Retina (tissue), 1 donor: ENCODE measurements at places on chromosomes 2 and 18.
A peak's percentile ranks its signal among the peaks of the same experiment; 100 is the strongest.

DNA sequence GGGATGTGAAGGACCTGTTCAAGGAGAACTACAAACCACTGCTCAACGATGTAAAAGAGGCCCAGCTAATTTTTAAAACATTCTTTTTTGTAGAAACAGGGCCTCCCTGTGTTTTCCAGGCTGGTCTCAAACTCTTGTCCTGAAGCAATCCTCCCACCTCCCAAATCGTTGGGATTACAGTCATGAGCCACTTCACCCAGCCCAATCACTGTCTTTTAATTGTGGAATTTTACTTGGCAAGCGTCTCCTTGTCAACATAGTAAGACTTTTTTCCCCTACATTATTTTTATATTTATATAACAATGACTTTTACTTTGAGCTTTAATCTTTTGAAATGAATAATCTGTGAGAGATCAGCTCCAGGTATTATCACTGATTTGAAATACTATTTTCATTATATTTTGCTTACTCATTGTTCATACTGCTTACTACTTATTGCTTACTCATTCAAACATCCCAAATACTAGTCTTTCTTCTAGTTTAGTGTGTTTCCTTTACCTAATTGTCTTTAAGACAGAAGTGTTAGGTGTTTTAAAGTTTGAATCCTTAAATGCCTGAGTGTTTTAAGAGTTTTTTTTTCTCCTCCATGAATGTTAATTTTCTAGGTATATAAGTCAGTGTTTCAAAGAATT lies 48.9 kb downstream of the PTPN4 start:
- DNase-seq, result no peak

DNA sequence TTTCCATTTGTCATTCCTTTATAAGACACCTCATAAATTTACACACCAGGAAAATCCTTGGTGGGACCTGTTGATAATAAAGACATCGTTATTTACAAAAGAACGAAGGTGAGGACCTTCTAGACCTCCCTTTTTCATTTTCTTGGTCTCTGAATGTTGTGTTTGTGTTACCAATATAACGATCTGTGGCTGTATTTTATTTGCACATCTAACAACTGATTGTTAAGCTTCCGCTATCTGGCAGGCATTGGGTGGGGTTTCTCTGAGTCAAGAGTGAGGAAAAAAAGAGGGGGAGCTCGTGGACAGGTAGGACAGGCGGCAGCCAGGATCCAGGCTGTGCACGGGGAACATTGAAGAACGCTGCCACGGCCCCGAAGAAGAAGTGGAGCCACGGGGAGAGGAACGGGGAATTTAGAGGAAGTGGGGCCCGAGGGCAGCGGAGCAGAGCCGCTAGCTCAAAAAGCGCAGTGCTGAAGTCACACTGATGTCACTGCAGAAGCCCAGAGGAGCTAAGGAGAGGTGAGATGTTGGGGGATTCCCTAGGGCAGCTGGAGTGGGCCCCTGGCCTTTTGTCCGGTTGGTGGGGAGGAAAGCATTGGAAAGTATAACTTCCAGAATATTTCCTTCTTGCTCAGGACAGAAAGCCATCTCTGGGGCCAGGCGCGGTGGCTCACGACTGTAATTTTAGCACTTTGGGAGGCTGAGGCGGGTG lies 20.9 kb upstream of the DNMT3A start:
- DNase-seq, result no peak

- DNase-seq, result peak; percentile 91
These were observed 178.1 kb upstream of the PKDCC start for GRCh38 chr2:41869542-41870264.

GRCh38 chr2:51710222-51710621 lies 678.3 kb upstream of the NRXN1 start:
- no peak for DNase-seq

GRCh38 chr2:2020897-2021296 lies 276.6 kb upstream of the PXDN start:
- no peak for DNase-seq

- DNase-seq, result no peak
These were observed 100.5 kb downstream of the TACR1 start for GRCh38 chr2:75098856-75099255.

DNA sequence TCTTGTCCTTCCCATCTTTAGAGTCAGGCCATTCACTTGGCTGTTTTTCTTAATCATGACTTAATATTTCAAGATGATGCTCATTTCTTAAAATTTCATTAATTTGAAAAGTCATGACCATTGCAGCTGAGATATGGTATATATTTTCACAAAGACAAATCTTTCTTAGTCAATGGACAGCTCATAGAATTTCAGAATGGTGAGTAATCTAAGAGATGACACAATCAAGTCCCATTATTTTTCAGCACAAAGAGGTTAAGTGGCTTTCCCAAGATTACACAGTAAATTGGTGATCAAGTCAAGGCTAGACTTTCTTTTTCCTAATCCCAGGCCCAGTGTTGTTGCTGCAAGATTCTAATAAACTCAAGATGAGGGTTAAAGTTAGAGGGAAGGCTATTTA lies 34.4 kb upstream of the NT5C1B start:
- no peak for DNase-seq

DNA sequence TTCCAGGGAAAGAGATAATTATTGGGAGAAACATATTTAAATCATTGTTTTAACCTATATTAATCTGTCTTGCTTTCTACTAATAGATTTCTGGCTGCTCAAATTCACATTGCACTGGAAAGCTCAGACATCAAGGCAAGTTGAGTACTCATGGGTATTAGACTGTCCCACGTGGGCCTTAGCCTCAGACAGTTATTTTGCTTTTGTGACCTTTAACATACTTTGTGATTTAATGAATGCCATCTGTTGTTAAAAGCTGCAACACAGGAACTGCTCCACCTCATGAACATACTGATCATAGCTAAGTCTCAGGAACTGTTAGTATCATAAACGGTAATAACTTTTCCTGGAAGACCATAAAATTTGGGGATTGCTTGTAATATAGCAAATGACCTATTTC lies 2.7 kb upstream of the LCT start:
- DNase-seq, result no peak

GRCh38 chr2:235026649-235027557 lies 75.1 kb downstream of the SH3BP4 start:
- DNase-seq, result no peak

DNA sequence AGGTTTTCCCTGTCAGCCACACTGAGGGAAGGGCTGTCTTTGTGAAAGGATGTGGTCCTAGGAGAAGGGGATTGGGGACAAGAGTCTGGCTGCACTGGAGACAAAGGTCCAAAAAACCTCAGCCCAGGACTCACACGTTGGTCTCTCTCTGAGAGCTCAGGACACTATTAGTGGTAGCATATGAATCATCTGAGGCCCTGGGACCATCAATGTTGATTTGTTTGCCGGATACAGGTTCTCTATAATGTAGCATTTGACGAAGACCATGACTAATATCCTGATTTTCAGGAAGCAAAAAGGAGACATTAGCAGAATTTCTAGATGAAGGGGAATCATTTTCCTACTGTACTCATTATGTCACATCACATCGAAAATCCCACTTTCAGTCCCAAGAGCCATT lies 22.2 kb upstream of the DNAH6 start:
- no peak for DNase-seq

- DNase-seq, result no peak
These were observed 654.8 kb downstream of the SLC4A3 start for GRCh38 chr2:220282236-220282635.

GRCh38 chr2:218849721-218850120 lies 9.9 kb upstream of the WNT6 start:
- DNase-seq, result no peak

DNA sequence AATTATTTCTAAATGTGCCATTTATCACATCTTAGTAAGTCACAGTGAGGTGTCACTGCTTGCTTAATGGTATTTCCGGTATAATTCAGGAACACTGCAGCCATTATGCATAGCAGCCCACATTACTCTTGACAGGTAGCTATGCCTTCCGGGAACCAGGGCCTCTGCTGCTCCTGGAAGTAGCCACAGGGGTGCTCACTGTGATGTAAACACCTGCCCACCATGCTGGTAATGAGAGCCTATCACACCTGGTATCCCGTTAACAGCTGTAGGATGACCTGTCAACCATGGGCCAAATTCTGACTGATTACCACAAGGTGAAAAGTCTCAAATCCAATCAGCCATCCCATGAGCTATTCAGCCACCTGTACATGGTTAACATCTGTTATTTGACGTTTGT lies 647.0 kb upstream of the NXPH2 start:
- no peak for DNase-seq
